ENCODE measurements at places on chromosomes 1 and 21.
A peak's percentile ranks its signal among the peaks of the same experiment; 100 is the strongest.

- no peak for DNase-seq
Measured at GRCh38 chr1:2288816-2289536, 60.9 kb downstream of the SKI start.

GRCh38 chr1:72288886-72289285 lies 6.5 kb upstream of the NEGR1 start:
- DNase-seq: no peak

GRCh38 chr1:9724706-9725476 lies 73.4 kb downstream of the PIK3CD start:
- DNase-seq: no peak

DNA sequence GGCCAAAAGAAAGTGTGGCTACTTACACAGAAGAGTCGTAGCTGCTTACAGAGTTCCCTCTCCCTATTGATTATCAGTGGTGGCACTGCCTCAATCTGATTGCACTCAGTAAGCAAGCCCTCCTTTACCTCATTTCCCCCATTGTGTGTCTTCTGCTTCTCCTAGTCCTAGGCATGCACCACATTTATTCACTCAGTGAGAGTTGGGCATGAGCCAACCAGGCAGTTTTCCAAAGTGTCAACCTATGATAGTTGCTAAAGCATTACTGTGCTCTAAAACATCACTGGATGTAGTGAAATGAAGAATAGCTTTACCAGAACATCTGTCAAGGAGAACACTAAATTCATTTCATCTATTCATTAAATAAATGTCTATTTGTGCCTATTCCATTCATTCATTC lies 19.3 kb downstream of the GJA5 start:
- no peak for DNase-seq

GRCh38 chr1:214569357-214570004 lies 18.1 kb upstream of the PTPN14 start:
- DNase-seq: no peak

GRCh38 chr21:28762357-28762735 lies 230.3 kb downstream of the LTN1 start:
- DNase-seq: no peak

- DNase-seq: no peak
Measured at GRCh38 chr21:38148046-38148445, 108.7 kb upstream of the KCNJ15 start.

DNA sequence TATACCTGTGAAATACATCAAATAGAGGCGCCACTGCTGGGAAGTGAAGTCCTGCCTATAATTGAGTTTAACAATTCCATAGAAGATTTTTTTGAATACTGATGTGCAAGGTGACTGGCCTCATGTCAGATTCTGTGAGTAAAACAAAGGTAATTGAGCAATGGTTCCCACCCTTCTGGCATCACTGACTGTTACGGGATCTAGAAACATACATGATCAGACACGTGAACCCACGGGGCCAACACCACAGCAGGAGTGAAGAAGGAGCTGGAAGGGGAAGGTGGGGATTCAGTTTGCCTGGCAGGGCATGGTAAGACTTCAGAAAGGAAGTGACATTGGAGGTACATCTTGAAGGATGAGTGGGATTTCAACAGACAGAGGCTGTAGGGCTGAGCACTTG lies 270.2 kb downstream of the DISC1 start:
- DNase-seq: no peak

GRCh38 chr1:46594063-46594462 lies 10.0 kb downstream of the MKNK1 start:
- no peak for DNase-seq

DNA sequence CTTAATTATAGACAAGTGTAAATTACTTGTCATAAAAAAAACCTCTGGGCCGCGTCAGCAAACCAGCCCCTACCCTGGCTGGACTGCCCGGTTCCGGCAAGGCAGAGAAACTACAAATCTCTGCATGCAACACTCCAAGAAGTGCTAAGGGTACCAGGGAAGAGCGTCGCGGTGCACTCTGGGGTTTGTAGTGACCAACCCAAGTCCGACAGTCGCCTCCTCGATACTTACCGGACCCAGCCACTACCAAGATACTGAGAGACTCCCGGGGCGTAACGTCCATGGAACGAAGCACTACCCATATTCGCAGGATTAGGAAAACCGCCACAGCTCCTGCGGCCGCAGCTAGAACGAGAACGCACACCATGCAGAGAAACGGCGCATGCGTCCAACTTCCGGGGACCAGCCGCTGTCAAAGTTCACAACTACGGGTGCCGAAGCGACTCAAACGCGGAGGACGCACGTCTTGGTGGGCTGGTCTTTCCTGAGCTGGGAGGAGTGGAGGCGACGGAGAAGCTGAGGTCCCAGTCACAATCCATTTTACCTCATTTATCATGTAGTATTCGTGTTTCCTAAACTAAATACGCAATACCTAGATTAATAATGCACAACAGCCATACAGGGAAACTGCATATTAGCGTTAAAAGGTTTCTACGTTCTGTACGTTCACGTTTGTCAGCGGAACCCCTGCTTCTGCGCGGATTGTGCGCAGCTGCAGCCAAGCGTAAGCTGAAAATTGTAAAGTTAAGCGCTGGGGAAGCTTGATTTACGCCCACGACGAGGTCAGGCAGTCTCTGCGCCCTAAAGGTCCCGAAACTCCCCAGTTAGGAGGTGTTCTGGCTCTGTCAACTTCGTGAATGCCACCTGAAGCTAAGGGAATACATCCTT lies at the start of gene ALG14:
Gene ALG14, minus strand, starts transcription at position 420 of the 888 bp plus-strand sequence. Its CDS starts 53 bp downstream, at position 367.
- peak; percentile 93 for DNase-seq

DNA sequence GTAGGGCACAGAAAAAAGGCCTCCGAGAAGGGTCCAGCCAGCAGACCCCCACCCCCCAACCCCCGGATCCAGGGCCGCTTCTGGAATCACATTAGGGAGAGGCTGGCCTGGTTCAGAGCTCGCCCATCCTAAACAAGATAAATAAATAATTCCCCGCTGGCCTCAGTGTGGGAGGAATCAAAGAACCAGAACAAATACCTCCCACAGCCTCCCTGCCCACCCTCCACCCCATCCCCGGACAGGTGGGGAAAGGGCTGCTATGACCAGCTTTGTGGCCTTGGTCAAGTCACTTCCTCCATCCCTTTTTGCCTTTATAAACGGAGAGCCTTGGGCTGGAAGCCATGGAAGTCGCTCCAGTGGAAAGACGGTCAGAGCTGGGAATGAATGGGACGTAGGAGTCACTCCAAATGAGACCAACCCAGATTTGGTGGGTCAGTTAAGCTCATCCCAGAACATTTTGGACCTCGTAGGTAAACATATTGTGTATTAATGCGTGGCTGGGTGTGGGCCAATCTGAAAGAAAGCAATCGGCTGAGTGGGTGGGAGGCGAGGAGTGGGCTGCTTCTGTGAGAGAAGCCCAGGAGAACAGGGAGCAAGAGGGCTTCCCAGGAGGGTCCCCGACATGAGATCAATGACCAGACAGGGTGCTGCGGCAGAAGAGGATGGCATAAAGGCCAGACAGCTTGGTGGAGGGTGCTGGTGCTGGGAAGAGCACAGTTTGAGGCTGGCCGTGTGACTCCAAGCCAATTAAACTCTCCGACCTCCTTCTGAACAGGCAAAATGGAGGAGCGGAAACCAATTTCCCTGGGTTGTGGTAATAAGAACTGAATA lies 63.3 kb downstream of the MEF2D start:
- no peak for DNase-seq

GRCh38 chr21:21971384-21971783 lies 973.2 kb downstream of the NCAM2 start:
- no peak for DNase-seq

- DNase-seq: no peak
Measured at GRCh38 chr1:101175886-101176285, 60.9 kb upstream of the S1PR1 start.
